ENCODE measurements at places on chromosomes 7 and 10.
A peak's percentile ranks its signal among the peaks of the same experiment; 100 is the strongest.

- peaks cover 2% of the 10 kb centered on the region for H3K4me1 ChIP-seq
- DNase-seq: no peak
- no peak overlapping the region for H3K27ac ChIP-seq
- no peak overlapping the region for H3K4me3 ChIP-seq
- H3K27me3 ChIP-seq: no peaks in the 10 kb centered on the region
These were observed 52.3 kb upstream of the FAM3C start for GRCh38 chr7:121448429-121448828.

DNA sequence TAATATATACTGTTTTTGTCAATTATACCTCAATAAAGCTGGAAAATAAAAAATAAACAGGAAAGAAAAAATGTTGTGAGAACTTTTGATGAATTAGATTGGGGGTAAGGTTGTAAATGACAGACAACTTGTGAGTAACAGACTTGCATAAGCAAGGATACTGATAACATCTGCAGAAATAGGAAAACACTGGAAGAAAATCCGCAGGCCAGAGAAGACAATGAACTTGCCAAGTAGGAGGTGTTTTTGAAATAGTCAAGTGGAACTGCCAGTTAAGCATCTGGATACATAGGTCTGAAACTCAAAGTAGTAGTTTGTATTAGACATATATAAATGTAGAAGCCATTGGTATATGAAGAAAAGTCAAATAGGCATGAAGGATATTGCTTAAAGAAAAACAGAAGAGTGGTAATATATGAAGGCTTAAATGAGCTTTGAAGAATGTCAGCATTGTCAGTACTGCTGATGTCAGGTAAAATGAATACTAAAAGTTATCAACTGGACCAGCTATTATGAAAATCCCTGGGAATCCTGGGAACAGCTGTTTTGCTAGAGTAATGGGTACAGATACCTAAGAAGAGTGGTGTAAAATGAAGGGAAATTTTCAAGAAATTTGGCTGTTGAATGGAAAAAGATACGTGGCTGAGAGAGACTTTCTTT lies 58.7 kb downstream of the DNAJC1 start:
- H3K36me3 ChIP-seq: no peaks in the 10 kb centered on the region
- DNase-seq: no peak
- no peak overlapping the region for H3K4me3 ChIP-seq
- H3K27me3 ChIP-seq: no peaks in the 10 kb centered on the region

DNA sequence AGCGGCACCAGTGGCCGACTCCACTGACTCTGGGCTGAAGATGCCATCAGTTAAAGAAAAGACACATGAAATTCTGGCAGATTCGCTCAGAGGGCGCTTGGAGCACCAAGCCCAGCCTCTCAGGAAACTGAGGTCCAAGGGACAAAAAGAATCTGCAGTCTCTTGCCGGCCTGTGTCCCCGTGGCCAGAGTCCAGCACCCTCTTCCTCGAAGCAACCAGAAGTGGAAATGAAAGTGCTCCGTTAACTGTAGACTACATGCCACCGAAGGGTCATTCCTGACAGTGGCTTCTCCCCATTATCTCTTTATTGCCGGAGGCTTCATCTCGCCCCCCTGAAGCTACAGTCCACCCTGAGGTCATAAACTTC lies 1.0 kb upstream of the CHST15 start:
- H3K36me3 ChIP-seq: no peaks in the 10 kb centered on the region
- H3K4me1 ChIP-seq: peaks cover 19% of the 10 kb centered on the region
- no peak for DNase-seq
- H3K4me3 ChIP-seq: peak overlapping the region; percentile 72

- no peak overlapping the region for H3K27ac ChIP-seq
- no peak for DNase-seq
- H3K36me3 ChIP-seq: no peaks in the 10 kb centered on the region
These were observed 41.6 kb upstream of the FAM20C start for GRCh38 chr7:150811-151221.

GRCh38 chr10:114279289-114279688 lies 40.2 kb downstream of the VWA2 start:
- no peaks in the 10 kb centered on the region for H3K36me3 ChIP-seq
- no peak for DNase-seq
- H3K4me3 ChIP-seq: no peak overlapping the region
- H3K27ac ChIP-seq: no peak overlapping the region
- H3K27me3 ChIP-seq: peaks cover 31% of the 10 kb centered on the region

Measured in neuronal stem cell (in vitro differentiated cells).